ENCODE measurements at places on chromosomes 1 and 21.

DNA sequence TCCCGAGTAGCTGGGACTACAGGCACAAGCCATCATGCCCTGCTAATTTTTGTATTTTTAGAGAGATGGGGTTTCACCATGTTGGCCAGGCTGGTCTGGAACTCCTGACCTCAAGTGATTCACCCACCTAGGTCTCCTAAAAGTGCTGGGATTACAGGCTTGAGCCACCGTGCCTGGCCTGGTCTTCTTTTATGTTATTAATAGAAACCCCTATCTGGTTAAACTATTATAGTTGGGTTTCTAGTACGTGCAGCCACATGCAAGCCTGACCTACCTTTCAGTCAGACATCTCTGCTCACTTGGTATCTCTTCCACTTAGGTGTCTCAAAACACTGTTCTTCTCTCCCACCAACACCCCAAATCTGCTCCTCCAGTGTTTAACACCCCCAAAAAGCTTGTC lies 34.4 kb downstream of the PSEN2 start:
- DNase-seq = no peak

DNA sequence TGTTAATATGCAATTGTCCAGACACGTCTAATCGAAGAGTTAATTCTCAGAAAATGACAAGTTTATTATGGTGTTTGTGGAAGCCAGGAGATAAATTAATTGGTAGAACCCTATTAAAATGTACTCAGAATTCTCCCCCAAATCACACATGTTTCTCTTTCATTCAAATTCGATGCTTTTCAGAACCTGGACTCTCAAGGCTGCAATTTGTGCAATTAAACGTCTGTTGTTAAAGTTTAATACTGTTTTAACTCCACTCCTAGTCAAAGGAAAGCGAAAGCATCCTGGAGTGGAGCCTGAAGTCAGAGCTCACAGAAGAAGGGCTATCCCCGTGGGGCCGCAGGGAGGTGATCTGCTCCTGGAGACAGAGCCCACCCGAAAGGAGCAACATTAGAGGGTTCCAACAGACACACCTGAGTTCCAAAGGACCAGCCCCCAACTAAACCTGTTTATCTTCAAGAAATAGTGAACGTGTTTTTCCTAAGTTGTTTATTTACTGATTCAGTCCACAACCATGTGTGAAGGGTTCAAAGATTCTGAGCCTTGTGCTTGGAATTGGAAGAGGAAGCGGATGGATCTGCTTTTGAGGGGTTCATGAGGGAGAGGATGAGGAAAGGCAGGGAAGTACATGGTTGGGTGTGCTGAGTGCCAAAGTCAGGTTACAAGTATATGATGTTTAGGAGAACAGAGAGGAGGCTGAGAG lies 68.0 kb upstream of the AKT3 start:
- DNase-seq = no peak

- DNase-seq = peak; percentile 21
Measured at GRCh38 chr1:34500451-34500850, 254.4 kb upstream of the GJB5 start.

DNA sequence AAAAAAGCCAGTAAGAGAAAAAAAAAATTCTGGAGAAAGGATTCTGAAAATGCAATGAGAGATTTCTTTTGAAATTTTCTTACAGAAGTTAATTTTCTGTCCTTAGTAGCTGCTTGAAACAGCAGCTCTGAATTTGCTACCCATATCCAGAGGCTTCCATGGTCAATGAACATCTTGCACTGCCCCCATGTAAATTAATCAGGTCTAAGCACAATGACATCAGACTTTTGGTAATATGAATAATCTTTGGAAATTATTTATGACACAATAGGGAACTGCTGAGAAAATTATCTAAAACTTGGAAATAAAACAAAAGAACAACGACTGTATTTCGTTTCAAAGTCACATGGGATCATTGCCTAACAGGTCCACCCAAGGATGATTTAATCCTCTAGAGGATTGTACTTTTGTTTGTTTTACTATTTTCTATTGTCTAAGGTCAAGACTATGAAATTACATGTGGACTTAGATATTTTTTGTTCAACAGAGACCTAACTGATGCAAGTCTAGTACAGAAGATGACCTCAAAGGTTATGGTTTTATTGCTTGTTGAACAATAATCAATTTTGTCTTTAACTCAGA lies 312.1 kb downstream of the BACH1 start:
- DNase-seq = no peak

DNA sequence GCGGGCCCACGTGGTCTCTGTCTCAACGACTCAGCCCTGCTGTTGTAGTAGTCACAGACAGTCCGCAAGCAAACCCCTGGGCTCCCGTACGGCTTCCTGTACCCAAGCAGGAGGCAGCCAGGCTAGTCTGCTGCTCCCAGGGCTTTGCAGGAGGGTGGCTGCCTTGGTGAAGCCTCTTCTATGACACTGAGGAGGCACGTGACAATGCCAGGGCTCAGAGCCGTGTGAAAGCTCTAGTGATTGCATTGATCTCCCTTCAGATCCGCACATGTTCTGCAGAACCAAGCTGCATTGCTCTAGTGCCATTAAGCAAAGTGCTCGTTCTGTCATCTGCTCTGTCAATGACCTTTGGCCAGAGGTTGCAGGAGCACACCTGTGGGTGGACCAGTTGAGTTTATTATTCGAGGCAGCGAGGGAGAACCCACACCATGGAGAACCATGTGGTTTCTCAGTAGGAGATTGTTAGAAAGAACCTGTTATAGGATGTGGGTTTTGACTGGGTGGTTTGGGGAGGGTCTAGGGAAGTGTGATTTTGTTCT lies 18.0 kb downstream of the UMODL1 start:
- DNase-seq = no peak

GRCh38 chr1:12001249-12001917 lies 17.9 kb upstream of the MIIP start:
- DNase-seq = no peak

- no peak for DNase-seq
Measured at GRCh38 chr1:109776206-109776835, 12.6 kb upstream of the EPS8L3 start.

DNA sequence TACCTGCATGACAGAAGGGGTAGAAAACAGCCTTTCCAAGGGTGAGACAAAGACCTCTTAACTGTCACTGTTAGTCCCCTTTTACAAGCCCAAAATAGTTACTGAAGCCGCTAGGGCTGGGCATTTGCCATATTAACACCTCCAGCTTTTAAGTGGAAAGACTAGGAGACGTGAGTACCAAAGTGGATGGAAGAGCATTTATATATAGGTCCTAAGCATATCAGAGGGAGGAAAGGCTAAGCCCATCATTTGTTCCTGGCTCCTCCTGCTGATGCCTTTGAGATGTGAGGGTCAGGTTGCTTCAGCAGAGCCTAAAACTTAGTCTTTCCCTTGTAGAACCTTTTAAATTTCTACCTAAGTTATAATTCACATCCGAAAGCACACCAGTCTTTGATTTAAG lies 25.7 kb upstream of the APOBEC4 start:
- no peak for DNase-seq

DNA sequence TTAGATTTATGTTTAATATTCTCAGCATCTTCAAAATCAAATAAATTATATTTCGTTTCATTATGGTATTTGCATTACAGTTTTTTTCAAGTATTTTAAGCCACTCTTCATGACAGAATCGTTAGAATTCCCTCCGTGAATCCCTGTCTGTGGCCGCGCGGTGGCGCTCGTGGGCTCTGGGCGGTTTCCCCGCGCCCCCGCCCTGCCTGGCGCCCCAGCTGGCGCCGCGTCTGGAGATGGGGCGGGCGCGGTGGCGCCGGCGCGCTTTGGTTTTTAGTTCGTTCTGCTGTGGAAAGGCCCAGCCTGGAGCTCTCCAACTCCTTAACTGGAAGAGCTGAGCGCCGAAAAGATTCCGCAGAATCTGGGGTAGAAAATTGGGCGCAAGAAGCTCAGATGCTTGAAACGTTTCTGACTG lies 25.7 kb downstream of the PRMT2 start:
- DNase-seq = no peak

GRCh38 chr1:171455967-171456366 lies 29.4 kb upstream of the PRRC2C start:
- DNase-seq = no peak

GRCh38 chr1:54121482-54122134 lies 31.2 kb downstream of the CDCP2 start:
- DNase-seq = peak; percentile 45

DNA sequence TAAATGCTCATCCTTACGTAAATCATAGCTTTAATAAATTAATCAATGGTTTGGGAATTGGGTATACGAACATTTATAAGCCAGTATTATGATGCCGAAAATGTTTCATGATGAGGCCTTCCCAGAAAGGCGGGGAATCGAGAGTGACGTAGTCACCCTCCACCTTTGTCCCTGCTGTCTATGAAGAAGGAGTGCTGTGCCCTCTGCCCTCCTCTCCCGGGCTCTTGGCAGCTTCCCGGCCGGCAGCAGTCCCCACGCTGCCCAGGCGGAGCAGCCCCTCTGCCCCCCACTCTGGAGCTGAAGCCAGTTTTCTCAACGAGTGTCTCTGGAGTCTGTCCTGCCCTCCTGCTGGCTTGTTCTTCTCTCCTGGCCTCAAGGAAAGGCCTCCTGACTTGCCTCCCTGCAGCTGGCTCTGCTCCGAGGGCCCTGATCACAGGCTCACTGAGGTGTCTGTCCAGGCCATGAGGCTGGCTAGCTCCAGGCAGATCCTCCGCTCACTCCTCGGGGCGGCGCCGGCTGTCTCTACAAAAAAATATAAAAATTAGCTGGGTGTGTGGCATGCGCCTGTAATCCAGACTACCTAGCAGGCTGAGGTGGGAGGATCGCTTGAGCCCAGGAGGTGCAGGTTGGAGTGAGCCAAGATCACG lies 150.7 kb upstream of the COL6A1 start:
- DNase-seq = no peak

GRCh38 chr1:100428160-100428559 lies 75.9 kb downstream of the CDC14A start:
- no peak for DNase-seq

- DNase-seq = no peak
Measured at GRCh38 chr21:38905328-38905727, 99.6 kb downstream of the ETS2 start.

GRCh38 chr1:110062612-110063011 lies 7.9 kb downstream of the ALX3 start:
- DNase-seq = no peak

DNA sequence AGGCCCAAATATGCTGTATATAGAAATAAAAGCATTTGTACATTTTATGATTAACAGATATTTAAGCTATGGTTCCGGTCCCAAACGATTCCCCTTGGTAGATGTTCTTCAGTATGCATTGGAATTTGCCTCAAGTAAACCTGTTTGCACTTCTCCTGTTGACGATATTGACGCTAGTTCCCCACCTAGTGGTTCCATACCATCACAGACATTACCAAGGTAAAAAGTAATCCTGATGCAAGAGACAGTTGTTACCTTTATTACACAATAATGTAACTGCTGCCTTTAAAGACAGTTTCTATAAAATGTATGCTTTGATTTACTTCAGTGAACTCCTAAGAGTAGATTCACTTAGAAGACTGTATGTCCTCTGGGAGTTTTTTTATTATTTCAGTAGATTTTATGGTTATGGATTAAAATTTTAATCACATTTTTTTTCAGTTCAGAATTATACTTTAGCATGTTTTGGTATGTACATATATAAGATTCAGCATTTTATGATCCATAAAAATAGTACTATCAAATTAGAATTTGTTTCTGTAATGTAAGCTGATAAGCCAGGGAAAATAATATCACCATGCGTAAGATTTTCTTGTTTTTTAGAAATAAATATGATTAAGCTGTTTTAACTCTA lies 96.5 kb downstream of the USP25 start:
- no peak for DNase-seq

GRCh38 chr1:56387071-56387740 lies 192.2 kb downstream of the PLPP3 start:
- DNase-seq = no peak

Data from T1000 (cell line).